ENCODE measurements at places on chromosomes 13 and 19.

DNA sequence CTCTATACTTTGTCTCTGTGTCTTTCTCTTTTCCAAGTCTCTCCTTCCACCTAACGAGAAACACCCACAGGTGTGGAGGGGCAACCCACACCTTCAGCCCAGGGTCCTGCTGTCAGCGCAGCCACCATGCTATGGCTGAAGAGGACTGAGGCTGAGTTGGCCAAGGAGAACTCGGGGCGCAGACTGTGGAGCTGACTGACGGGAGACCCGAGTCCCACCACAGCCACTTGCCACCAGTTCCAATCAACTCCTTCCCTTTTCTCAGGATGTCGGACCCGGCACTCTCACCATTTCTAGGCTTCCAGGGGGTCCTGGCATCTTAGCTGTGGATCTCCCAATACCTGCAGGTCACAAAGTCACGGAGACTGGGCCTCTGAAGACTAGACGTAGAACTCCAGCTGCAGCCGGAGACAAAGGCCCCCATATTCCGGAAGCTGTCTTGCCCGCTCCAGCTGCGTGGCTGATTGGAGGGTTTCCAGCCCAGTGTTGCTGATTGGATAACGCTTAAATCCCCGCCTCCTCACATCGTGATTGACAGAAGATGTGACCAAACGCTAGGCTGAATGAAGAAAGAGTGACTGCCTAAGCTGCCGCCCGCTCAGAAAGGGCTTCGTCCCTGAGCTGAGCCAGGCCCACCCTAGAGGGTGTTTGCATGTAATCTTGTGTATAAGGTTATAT is 63.6 kb downstream of the ZNF429 start:
- peak; percentile 94 for DNase-seq

DNA sequence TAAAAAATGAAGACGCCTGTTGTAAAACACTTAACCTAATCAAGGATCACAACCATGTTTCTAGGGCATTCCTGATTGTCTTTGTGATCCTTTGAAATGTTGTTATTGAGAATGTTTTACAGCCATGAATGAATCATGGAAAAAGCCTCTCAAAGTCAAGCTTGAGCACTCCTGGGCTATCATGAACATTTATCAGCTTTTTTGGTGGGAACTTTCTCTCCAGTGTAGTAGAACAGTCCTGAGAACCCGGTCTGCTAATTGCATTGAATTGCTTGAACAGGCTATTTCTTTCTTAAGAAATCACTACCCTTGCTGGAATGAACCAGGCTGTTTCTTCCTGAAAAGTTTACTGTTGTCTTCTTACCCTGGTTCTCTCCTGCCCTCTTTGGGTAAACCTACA is 516.5 kb downstream of the FGF9 start:
- no peak for DNase-seq

DNA sequence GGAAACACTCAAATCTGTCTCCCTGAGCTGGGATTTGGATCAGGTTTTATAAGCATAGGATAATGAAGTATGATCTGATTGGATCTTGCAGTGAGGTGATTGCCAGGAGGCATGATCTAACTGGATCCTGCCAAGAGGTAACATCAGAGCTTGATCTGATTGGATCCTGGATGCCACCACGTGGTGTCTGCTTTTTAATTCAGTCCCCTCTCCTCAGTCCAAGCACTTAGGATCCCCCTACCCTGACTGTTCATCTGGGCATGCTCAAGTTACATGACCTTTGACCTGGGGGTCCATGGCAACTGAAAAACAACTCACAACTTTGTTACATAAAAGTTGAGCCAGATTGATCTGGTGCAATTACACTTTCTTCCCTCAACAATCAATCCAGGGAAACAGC is 47.5 kb upstream of the LSM14A start:
- no peak for DNase-seq

DNA sequence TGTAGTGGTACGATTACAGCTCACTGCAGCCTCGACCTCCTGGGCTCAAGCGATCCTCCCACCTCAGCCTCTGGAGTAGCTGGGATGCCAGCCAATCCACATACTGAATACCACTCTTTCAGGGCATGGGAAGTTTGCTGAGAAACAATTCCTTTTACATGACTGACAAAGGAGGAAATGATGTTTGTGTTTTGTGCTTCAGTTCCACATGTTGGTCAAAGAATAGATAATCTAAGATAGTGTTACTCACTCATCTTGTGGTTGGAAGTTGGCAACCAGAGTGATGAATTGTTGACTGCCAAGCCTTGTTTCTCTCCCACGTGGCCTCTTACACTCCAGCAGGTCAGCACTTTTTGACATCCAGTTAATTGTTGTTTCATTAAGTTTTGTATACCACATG is 7.6 kb downstream of the MBD3L2B start:
- no peak for DNase-seq

GRCh38 chr13:98511435-98511834 is 65.5 kb downstream of the STK24 start:
- DNase-seq, result no peak

GRCh38 chr19:5026706-5027273 is 57.9 kb downstream of the KDM4B start:
- DNase-seq, result no peak

DNA sequence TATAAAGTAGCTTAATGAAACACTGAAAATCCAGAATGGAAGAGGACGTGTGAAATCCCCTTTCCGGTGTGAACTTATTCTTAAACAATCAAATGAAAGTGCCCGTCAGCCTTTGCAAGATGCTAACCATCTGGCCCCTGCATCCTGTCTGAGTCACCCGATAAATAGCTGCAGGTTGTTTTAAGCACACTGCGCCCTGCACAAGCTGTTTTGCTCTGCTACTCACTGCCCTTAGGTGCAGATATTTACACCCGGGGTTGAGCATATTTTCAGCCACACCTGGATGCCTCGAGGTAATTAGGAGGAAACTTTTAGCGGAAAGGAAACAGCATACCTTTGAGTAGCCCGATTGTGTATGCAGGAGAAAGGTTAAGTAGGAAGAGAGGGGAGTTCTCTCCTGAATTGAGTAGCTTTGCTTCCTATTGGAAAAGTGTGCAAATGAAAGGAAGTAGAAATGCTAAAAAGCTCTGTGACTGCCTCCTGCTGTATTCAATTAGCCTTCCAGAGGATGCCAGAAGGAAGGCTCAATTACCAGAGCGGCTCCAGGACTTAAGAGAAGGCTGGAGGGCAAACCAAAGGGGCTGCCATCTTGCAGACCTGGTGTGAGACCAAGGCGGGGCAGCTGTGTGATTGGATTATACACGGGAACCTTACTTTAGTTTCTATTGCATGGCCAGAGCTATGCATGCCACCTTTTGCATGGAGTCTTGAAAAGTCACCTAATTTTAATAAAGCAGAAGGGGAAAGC is 42.5 kb downstream of the IRS2 start:
- DNase-seq, result no peak

DNA sequence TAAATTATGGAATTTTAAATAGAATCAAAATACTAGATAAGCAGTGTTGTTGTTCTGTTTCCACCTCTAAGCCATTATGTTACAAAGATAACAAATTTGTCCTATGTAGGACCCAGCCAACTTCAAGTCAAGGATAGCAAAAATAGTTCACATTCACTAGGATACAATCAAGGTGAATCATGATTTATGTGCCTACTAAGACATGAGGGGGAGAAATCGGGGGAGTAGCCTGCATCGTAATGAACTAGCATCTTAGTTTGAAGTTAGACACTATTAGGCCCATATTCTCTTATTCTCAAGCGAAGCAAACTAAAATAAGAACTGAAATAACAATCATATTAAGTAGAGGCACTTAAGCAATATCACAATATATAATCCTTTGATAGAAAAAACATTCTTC is 779.4 kb upstream of the PCDH9 start:
- no peak for DNase-seq

DNA sequence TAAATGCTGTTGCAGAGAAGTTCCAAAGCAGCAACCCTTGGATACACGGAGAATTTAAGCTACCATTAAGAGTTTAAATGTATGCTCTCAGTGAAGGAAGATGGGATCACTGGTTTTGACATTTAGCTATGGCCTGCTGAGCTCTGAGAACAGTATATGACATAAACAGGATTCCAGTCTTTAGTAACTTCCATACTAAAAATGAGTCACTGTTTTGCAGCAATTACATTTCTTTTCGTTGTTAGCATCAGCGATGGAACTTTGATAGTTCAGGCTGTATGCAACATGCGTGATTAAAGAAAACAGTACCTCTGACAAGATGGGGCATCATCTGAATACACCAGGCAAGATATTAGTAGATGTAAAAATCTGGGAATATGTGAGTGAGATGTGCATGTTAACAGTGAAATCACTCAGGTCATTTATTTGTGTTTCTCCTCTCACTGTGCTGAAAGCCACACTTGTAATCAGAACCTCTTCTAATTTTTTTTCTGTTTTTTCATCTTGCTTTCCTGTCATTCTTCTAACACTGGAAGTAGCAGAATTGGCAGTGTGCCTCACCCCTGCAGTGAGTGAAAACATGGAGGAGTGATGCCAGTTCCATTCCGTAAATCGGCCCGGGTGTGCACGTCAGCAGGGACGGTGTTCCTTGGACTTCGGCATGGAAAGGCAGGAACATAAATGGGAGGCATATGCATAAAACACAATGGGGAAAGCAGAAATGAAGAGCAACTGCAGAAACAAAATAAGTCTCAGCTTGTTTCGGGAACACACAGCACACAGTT is 361.5 kb downstream of the OXGR1 start:
- no peak for DNase-seq

DNA sequence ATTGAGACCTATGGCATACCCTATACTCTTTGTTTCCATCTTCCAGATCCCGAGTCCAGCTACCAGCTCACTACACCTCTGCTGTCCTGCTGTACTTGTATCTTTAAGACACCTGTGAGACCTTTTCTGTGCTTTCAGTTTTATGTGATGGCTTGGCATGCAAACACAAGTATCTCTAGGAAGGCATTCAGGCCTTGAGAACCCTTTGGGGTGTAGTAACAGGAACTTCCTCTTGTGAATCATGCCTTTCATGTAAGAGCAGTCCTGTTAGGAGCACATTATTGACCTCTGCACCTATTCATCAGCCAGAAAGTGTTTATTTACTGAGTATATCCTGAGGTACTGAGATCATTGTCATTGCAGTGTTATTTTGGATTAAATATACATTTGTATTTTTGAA is 87.0 kb upstream of the HTR2A start:
- DNase-seq, result no peak

DNA sequence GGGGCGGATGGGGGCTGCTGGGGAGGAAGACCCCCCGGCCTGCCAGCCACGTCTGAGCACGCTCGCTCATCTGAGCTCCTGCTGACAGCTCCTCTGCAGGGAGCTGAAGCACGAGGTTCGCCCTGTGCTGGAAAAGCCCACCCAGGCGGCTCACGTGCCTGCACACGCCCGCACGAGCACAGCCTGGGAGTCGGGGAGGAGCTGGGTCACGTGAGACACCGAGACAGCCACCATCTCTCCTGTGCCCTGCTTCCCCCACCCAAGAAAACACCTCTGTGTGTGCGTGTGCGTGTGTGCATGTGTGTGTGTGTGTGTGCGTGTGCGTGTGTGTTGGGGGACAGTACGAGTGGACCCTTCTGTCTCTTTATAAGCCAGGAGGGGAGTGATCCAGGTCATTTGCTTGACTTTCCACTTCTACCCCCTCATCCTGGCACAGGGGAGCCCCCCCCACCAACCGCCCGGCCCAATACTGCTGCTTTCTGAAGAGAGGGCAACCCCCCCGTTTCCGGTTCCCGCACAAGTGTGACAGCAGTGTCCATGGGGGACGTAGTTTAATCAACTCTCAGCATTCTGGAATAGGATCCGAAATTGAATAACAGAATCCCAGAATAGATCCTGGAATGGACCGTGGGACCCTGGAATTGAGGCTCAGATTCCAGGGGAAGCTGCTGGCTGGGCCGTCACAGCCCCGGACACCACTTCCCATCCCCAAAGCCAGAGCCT is 42.5 kb downstream of the CELF5 start:
- DNase-seq, result no peak

DNA sequence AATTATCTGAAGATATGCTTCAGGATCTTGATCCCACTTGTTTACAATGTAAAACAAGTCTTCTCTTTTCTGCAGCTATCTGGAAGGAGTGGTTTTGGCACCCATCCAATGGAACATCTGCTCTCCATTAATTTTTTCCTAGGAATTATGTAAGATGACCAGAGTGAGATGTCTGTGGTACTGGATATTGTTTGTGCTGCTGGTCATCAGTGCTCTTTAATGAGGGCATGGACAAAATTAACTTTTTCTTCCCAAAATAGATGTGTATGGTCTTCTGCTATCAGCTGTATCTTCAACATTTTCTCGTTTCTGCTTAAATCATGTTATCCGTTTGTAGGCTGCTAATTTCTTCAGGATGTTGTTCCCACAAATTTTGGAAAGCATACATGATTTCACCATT is 415.4 kb upstream of the KLHL1 start:
- no peak for DNase-seq

GRCh38 chr13:39462428-39462827 is 140.6 kb downstream of the LHFPL6 start:
- no peak for DNase-seq

DNA sequence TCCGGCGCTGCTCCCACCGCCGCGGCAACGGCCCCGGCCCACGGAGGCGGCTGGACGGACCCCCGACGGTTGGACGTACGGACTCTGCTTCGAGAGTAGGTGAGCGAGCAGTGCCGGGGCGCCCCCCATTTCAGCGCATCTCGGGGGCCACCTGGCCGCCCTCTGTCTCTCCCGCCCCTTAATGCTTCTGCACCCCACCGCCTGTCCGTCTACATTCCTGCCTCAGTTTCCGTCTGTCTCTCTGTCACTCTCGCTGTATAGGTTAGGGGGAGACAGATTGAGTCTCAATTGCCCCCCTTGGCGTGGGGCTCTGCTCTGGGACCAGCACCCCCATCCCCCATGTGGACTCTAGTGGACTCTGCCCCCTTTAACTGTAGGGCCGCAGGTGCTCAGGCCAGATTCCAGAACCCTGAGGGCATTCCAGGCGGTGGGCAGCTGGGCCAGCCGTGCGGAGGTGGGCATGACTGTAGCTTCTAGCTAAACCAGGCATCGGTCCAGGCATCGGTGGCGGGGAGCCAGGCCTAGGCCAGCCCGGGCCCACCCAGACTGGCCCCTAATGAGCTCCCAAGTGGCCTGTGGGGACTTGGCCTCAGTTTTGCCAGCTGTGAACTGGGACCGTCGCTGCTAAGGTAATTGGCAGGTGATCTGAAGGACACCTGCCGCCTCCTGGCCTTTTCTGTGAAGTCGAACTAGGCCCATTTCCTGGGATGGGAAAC is 373 bp downstream of the TNFAIP8L1 start:
- no peak for DNase-seq

All from cardiac septum (tissue), 1 donor.